GM12878 (cell line): ENCODE measurements at places on chromosomes 3 and 15.

DNA sequence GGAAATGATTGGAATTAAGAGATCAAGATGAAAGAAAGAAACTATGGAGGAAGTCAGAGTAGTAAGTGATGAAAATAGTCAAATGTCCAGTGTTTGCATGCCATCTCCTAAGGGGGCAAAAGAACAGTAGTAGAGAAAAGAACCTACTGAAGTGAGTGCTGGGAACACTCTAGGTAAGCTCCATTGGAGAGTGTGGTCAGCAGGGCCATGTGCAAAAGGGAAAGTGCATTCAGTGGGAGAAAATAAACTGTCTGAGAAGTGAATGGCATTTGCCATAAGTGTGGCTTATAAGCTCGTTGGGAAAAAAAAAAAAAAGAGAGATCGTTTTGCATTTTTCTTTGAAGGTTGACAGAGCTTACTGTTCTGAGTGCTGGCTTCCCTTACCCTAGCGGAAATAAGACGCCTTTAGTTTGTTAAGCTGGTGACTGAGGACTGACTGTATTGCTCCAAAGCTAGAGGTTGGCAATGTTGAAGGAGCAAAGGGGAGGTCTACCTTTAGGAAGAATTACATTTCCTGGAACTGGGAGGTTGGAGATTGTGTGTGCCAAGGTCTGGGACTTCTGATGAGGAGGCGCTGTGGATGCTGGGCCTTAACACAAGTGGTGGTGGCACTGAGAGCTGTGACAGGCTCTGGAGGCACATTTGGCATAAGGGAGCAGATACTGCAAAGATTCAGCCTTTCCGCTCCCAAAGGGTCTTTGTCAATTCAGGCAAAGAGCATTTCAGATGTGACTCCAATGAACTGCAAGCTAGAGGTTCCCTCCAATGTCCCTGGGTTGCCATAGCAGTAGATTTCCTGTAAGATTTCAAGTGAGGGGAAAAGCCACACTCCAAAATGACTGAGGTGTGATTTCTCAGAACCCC lies 287.8 kb upstream of the SATB1 start:
- no peak for DNase-seq

DNA sequence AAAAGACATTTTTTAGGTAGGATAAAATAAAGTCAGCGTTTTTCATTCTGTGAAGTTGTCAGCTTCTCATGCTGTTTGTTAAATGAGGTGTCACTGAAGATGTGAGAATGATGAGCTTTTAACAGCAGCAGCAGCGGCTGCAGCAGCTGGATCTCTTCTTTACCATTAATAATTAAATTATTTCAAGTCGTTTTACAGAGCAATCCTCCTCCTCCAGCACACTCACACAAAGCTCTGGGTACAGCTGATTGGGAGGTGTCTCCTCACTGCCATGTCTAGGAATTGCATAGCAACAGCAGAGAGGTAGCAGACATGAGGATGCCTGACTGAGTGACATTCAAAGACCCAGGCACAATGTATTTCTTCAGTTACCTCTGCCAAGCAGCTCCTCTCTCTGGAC lies 46.7 kb upstream of the PLAAT1 start:
- DNase-seq = no peak

DNA sequence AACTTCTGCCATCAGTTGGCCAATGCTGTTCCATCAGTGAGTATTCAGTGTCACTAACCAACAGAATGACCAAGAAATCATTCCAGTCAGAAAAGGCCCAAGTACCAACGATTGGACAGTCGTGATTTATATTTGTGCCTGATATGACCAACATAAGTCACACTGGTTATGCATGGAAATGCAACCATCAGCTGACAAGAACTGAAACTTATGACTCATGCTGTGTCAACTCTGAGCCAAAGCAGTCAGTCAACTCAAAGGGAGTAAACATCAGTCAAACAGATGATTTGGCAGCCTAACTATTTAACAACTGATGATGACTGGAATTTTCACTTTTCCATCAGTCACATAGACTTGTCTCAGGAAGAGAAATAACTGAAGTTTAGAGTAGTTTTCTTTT lies 142.4 kb downstream of the ANXA2 start:
- peak; percentile 30 for DNase-seq

DNA sequence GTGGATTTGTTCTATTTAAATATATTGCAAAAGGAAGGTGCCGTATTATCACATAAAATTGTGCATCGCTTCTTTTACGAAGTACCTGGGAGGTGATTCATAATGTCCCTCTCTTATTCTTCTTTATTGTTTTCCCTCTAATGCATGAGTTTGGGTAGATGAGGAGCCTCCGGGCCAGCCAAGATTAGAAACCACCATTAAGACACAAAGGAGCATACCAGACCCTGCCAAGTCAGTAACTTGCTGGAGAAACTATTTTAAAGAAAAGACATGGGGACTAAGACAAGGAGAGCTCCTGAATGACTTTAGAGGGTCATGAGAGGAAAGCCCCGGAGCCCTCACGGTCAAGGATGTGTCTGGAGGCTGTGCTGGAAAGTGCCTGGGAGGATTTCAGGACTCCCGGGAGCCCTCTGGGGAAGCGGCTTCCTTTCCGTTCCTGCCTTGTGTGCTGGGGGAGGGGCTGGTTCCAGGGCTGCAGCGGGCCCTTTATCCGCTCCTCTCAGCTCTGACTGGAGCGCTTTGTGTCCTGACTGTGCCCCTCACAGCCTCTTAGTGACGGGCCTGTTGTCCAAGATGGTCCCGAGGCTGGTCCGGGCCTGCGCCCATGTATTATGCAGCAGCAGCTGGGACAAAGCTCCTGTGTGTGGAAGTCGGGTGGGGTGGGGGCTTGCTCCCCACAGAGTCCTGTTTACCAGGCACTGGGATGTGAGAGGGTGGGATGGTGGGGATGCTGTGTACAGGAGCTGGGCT lies 35.7 kb downstream of the CORO2B start:
- DNase-seq = no peak

- DNase-seq = no peak
Observed at GRCh38 chr3:57048052-57048671, 12.3 kb upstream of the SPATA12 start.

- DNase-seq = no peak
Observed at GRCh38 chr3:191387441-191388077, 57.2 kb upstream of the UTS2B start.

DNA sequence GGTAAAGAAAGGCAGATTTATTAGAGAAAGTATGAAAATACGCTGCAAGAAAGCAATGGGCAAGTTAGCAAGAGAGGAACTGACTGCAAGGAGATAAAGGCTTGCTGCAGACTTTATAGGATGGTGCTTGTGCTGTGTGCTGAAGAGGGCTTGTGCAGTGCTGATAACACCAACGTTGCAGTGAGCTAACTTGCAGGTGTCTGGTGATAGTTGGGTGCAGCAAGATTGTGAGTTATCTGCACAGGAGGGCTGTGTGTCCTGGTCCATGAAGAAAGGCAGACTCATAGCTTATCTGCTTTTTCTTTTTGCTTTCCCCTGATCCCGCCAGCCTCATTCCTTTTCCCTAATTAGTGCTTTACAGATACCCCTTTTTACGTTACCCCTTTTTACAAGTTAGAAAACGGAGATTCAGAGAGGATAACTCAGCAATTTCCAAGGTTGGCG lies 58.0 kb upstream of the ZNF148 start:
- no peak for DNase-seq

GRCh38 chr15:100987143-100987542 lies 68.0 kb downstream of the LRRK1 start:
- no peak for DNase-seq

DNA sequence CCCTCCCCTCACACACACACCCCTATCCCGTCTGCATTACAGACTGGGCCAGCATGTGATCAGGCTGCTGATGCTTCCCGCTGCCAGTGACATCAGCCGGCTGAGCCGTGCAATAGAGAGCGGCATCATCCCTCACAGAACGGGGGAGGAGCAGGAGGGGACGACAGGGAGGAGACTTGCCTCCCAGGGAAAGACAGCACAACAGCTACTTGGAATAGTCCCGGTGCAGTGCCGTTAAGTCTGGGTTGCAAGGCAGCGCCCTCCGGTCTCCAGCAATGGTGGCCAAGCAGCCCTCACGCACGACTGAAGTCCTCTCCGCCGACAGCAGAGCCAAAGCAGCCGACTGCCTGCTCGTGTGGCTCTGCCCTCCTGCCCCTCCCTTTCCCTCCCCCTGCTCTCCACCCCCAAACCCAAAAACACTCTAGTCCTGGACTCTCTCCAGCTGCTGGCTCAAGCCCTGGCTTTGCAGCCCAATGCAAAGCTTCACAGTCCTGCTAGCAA lies 31.5 kb upstream of the RPS17 start:
- no peak for DNase-seq

DNA sequence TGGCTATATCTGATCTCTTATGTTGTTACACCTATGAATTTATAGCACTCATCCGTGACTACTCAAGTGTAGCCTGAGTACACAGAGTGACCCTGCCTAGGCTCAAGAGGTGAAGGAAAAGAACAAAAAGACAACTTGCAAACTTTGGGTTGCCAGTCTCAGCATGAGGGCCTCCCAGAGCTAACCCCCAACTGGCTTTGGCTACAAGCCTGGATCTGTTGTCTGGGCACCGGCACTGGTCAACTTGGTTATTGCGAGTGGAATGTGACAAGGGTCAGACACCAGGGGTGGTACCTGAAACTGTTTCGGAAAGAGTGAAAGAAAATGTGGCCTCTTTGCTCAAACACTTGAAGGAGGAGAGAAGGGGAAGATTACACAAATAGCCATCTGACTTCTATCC lies 49.5 kb upstream of the BCL6 start:
- DNase-seq = no peak

- no peak for DNase-seq
Observed at GRCh38 chr3:143118630-143119008, 952 bp upstream of the CHST2 start.
